Stimulated activated CD8-positive, alpha-beta memory T cell treated with anti-CD3 and anti-CD28 coated beads, Interleukin-4, amount 100 ng/mL, for 1 hour (primary cell): ENCODE measurements at places on chromosomes 6 and 20.

DNA sequence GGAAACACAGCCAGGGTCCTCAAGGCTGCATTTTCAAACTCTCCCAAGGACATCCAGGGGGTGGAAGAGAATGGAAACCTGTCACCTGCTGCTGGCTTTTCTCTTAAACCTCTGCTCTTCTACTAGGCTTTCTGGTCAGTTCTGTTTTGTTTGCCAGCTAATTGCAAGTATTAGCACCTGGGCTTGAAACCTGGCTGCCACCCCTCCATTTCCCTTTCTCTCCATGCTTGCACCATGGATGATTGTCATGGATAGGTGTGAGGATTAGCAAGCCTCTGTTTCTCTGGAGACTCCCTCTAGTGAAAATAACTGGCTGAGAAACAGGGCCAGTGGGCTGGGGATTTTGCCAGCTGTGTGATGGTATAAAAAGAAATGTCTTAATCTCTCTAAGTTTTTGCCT, 33.0 kb upstream of the GPR6 start:
- no peak for DNase-seq

GRCh38 chr6:169365567-169366257, 112.1 kb upstream of the THBS2 start:
- DNase-seq = no peak

GRCh38 chr6:109332748-109333147, 49.5 kb downstream of the CD164 start:
- no peak for DNase-seq

GRCh38 chr6:96194675-96195074, 178.9 kb downstream of the FUT9 start:
- DNase-seq = no peak

GRCh38 chr6:37919417-37920157, 100.1 kb downstream of the ZFAND3 start:
- no peak for DNase-seq

DNA sequence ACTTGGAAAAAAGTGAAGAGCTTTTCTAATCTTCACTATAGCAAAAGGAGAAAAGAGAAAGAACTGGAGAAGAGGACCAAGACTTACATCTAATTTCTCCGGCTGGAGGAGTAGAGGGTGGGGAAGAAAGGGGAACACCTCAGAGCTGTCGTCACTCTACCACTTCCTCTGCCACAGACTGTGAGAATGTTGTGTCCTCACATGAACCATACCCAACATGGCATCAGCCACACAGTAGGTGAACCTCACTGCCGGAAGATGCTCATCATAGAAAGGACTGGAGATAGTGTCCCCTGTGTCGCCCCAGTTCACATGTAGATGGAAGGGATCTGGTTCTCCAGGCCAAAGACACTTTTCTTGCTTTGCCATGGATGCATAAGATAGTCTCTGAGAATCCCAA, 604.4 kb upstream of the NOX3 start:
- no peak for DNase-seq

GRCh38 chr6:22682979-22683378, 113.6 kb downstream of the HDGFL1 start:
- no peak for DNase-seq

DNA sequence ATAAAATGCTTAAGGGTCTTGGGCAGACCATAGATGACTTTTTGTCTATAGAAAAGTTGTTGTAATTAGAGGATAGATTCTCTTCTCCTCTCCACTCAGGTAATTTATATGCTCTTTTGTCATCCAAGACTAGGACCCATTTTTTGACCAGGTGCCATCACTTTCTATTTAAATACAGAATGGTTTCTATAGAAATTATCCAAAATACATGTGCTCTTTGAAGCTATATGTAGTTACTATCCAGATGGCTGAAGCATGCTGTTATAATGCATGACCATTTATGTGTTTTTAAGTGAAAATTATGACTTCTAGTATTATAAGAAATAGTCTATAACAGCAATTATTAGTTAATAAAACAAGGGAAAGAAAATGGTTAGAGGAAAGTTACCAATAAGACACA, 3.0 kb upstream of the MLIP start:
- DNase-seq = no peak

DNA sequence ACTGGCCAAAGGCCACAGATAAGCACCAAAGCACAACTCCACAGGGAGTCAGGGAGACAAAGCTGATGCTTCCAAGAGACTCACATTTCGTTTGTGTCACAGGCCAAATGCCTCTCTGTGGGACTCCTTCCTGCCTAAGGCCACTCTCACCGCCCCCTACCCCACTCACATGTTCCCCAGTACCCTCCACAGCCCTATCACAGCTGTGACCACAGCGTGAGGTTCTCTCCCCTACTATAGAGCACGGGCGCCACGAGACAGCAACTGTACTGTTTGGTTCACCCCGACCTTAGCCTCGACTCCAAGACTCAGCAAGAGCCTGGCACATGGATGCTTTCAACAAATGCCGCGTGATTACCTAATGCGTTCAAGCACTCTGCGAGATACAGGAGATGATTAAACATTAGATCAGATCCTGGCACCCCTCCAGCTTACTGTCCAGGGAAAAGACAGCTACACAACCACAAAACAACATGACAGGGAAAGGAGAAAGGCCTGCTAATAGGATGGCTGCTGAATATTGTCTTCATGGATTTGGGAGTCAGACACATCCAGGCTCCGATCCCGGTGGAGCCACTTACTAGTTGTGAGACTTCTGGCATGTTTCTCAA, 105.5 kb downstream of the AGPAT4 start:
- no peak for DNase-seq

DNA sequence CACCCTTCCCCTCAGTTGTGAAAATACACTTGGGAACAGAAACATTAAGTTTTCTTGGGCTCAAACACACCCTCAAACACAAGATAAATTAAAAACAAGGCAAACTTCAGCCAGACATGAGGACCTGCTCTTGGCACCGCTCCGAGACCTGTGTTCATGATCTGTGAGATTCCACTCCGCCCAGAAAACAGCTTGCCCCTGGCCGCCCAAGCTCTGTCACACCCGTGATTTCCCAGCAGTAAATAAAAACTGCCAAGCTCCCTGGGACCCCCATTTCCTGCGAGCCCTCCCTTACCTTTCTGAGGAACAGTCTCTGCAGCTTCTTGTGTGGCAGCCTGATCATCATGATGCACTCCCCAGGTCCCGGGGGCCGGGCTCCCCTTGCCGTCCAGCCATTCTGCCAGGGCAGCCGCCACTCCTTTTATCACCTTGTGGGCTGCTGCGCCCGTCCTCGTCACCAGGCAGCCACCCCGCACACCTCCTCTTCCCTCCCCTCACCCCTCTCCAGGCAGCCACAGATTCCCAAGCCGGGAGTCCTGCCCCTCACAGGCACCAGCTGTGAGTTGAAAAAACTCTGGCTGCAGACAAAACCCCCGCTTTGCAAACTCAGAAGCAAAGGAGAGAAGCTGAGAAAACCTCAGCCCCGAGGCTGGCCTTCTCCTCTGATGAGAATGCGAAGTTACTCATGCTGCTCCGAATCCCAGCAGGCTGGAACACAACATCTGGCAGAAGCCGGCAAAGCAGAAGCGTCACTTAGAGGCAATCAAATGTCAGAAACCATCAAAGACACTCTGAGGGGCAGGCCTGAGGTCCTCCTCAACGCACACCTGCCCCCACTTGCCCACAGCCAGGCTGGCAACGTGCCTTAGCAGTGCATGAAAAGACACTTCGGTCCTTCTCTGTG, 130.4 kb upstream of the RPS6KA2 start:
- no peak for DNase-seq

GRCh38 chr6:77786935-77787629, 134.2 kb downstream of the MEI4 start:
- DNase-seq = no peak

- no peak for DNase-seq
These were observed 90.5 kb upstream of the PRSS16 start for GRCh38 chr6:27156874-27157458.

DNA sequence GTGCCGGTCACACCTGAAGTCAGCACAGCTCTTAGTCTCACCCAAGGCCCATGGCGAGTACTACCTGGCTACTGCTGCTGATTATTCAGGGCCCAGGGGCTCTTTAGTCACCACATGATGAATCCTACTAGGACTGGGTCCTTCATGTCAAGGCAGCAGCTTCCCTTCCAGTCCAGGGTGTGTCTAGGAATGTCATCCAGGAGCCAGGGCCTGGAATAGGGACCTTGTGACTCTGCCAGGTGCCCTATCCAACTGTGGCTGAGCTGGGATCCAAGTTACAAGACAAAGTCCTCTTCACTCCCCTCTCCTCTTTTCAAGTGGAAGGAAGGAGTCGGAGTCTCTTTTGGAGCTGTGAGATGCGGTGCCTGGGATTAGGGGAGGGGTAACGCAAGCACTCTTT, 85.5 kb downstream of the CFAP61 start:
- DNase-seq = no peak

GRCh38 chr6:98024359-98024758, 741.3 kb upstream of the MMS22L start:
- DNase-seq = no peak

DNA sequence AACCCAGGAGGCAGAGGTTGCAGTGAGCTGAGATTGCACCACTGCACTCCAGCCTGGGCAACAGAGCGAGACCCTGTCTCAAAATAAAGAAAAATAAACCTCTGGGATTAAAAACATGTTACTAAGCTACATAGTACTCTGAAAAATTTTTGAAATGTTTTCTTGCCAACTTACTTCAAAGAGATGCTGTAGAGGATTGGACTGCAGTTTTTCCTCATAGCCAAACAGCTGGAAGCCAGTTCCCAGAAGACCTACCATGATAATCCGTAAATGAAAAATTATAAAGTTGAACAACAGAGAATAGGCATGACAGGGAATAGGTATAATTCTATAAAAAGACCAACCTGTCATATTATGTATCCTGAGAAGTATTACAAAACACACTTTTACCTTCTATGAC, 48.0 kb downstream of the RARS2 start:
- DNase-seq = no peak

DNA sequence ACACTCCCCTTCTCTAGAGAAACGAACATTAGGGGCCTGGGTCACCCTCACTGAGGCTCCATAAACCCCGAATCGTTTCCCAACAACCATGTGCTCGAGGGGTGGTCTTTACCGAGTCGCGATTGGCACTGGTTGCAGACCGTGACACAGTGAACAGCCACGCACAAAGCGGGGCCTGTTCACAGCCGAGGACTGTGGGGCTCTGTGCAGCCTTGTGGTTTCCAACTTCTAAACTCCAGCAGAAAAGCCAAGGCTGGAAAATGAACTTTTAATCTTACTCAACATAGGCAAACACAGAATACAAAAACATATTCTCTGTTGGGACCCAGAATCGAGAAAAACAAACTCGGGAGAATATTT, 19.0 kb downstream of the RRBP1 start:
- DNase-seq = no peak

DNA sequence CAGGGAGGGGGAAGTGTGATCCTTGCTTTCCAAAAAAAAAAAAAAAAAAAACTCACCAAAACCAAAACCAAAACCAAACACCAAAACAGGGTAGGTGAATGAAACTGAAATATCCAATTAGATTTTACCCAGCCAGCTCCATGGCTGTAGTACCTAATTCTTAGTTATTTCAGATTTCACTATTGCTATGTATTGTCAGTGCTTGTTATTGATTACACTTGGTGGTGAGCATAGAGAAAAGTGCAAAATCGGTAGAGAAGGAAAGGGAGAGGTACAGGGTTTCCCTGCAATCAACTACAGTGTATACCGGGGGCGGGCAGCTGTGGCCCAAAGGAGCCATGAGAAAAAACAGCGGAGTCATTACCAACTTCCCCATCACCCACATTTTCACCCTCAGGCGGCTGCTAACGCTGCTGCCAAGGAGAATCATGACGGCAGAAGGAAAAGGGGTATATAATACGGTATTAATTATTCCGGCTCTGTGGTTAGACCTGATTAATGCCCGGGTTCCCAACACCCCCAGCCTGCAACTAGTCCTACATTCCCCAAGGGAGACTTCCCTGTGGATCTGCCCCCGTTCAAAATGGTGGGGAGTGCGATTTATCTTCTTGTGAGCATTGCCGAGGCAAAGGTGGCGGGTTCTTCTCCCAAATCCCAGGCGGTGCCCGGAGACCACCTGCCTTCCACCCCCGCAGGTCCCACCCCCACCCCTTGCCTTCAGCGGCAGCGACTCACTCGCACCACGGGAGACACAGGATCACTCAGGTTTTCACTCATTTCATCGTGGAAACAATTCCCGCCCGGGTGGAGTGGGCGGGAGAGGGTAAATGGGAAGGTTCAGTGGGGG, at the start of gene C6orf62:
Gene C6orf62 (minus strand): TSS at position 30 of the 847 bp plus-strand sequence. CDS start 486 bp downstream, outside the sequence.
- DNase-seq = peak; percentile 10

- no peak for DNase-seq
These were observed 8.9 kb upstream of the RBCK1 start for GRCh38 chr20:399182-399707.

DNA sequence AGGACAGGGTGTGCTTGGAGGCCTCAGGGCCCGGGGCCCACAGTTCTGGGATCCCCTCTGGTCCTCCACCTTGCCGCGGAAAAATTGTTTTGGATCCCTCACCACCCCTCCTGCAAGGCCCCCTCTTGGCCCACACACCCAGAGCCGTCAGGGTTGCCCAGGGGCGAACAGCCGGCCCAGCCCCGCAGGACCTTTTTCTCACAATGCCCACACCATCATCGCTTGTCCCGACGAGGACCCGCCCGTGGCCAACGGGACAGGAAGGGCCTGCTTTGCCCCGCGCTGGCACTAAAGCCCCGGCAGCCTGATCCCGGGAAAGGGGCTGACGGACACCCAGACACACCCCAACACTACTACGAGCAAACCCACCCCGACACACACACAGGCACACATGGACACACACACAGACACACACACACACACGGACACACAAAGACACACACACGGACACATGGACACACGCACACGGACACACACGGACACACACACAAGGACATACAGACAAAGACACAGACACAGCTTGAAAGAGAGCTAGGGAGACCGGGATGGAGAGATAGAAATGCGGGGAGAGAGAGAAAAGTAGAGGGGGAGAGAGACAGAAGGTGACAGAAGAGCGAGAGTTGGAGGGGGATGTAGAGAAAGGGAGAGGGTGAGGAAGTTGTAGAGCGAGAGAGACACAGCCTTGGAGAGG, 1493.5 kb upstream of the DEFB115 start:
- DNase-seq = no peak

DNA sequence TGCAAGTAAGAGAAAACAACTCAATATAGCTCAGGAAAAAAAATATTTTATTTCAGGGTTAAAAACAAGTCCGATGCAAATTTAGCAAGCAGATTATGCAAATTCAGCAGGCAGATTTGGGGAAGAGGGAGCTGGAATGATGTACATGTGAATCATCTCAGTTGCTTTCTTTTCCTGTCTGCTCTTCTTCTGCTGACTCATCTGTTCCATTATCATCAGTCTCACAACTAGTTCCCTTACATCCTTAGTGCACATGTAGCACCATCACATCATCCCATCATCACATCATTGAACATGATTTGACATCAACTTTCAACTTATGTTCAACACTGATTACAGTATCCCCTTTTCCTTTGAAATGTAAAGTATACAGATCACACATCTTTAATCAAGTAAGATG, 11.5 kb upstream of the DEFB113 start:
- no peak for DNase-seq

- no peak for DNase-seq
These were observed 36.2 kb upstream of the CCDC167 start for GRCh38 chr6:37535759-37536490.

GRCh38 chr6:97473979-97474378, 191.0 kb upstream of the MMS22L start:
- DNase-seq = no peak
